Activated CD4-positive, alpha-beta T cell treated with anti-CD3 and anti-CD28 coated beads, Interleukin-2, amount 50 U/mL, for 4 hours (primary cell): ENCODE measurements at places on chromosomes 1 and 21.

- no peak for DNase-seq
Measured at GRCh38 chr21:21715266-21715969, 717.2 kb downstream of the NCAM2 start.

DNA sequence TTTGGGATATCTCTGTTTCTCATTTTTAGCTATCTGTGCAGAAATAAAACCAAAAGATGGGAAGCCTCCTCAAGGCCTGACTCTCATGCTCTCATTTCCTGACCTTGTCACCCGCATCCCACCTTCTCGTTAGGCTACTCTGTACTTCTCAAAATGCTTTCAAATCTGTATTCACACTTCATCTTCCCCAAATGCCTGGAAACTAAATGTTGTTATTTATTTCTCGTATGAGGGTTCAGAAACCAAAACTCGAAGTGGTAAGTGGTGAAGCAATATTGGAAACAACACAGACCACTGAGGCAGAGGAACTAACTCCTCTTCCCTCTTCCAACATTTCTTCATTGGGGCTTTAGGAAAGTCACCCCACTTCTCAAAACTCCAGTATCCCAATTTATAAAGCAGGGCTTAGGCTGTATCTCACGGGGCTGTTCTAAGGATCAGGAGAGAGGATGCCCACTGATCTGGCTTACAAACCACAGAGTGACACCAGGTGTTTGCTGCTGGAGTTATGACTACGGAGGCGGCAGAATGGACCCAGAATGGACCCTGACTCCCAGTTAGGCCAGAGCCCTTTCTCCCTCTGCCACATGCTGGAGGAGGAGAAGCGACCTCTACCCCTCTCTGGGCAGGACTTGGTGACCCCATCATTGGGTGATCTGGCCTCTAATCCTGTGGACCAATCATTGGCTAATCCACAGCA, 3.5 kb downstream of the SLAMF7 start:
- DNase-seq, result no peak

GRCh38 chr1:203711251-203712007, 53.6 kb upstream of the LAX1 start:
- no peak for DNase-seq

- no peak for DNase-seq
Measured at GRCh38 chr1:211828584-211829342, 1.8 kb downstream of the LPGAT1 start.

- DNase-seq, result no peak
Measured at GRCh38 chr1:202187697-202188407, 5.7 kb upstream of the LGR6 start.

DNA sequence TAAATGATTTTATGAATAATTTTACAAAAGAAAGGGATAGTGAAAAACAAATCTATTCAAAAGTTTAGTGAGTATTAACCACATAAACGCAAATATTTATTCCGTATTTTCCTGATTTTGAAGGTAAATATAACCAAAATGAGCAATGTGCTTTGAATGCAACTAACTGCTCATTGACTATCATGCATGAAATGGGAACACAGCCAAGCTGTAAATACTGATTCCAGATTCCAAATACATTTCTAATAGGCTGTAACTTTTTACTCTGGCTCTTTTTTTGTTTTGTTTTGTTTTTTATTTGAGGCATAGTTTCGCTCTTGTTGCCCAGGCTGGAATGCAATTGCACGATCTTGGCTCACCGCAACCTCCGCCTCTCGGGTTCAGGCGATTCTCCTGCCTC, 41.8 kb downstream of the SELENOF start:
- no peak for DNase-seq

- no peak for DNase-seq
Measured at GRCh38 chr21:45471525-45472221, 66.7 kb downstream of the COL18A1 start.
